Stimulated activated CD8-positive, alpha-beta memory T cell treated with anti-CD3 and anti-CD28 coated beads, Interleukin-4, amount 100 ng/mL, for 4 hours (primary cell): ENCODE measurements at places on chromosomes 13 and 19.

- no peak for DNase-seq
Observed at GRCh38 chr13:30396434-30397075, 25.7 kb upstream of the UBE2L5 start.

- no peak for DNase-seq
Observed at GRCh38 chr19:49973987-49974386, 13.0 kb upstream of the SIGLEC11 start.

GRCh38 chr19:11066326-11066725, 22.9 kb upstream of the LDLR start:
- DNase-seq: no peak

DNA sequence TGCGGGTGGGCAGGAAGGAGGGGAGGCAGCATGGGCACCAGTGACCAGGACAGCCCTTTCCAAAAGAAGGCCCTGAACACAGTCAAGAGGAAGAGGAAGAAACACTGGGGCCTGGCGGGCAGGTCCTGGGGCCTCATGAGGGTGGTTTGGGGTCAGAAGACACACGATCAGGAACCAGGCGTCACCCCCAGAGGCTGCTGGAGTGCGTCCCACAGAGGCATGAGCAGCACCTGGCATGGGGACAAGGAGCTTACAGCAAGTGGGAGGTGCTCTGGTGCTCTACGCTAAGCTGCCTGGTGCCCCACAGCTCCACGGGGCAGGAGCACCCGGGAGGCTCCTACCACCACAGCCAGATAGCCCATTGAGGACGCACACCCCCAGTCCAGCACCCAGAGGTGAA, 20.0 kb downstream of the ELL start:
- no peak for DNase-seq

DNA sequence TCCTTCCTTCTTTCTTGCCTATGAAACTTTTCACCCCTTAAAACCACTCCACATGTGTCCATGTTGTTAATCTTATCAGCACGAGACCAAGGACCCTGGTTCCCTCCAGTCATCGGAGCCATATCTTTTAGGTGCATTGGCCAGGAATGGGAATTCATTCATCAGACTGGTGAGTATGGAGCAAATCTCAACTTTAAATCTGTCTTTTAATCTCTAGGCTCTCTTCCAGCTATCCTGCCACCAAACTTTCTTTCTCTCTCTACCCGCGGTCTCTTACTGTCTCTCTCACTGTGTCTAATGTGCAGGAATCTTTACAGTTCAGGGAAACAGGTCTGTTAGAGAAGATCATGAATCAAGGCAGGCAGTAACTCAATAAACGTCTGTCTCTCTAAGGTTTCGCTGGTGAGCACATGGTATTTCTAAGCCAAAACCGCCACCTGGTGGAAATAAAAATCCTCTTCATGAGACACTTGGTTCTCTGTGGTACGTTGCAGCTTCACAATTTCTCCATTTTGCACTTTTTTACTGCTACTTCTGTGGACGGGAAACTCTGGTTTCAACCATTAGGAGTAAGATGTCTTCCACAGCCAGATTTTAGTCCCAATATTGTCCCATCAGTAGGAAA, 16.1 kb downstream of the LGALS16 start:
- DNase-seq: peak; percentile 14

DNA sequence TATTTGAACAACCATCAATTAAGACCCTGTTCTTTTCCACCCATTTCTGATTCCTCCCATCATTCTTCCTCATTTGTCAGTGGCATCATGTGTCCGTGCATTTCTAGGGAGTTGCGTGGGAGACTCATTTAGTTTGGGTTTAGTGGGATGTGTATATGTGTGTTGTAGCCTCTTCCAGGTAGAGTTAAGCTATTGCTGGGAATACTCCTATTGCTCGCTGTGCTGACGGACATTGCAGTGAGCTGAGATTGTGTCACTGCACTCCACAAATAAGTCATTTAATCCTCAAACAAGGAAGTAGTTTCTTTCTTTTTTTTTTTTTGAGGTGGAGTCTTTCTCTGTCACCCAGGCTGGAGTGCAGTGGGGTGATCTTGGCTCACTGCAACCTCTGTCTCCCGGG, 42.2 kb upstream of the RCBTB2 start:
- no peak for DNase-seq

DNA sequence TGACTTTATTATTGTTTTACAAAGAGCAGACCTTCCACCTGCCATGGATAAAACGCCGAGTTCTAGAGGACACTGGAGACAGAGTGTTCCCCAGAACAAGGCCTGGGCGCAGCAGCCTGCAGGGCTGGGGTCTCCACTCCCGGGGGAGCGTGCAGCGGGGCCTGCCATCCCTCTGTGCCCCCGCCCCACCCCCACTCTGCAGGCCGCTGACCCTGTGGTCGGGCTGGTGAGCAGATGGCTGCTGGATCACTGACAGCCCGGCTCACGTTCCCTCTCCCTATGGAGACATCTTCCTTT, 8.6 kb upstream of the PTBP1 start:
- DNase-seq: no peak

DNA sequence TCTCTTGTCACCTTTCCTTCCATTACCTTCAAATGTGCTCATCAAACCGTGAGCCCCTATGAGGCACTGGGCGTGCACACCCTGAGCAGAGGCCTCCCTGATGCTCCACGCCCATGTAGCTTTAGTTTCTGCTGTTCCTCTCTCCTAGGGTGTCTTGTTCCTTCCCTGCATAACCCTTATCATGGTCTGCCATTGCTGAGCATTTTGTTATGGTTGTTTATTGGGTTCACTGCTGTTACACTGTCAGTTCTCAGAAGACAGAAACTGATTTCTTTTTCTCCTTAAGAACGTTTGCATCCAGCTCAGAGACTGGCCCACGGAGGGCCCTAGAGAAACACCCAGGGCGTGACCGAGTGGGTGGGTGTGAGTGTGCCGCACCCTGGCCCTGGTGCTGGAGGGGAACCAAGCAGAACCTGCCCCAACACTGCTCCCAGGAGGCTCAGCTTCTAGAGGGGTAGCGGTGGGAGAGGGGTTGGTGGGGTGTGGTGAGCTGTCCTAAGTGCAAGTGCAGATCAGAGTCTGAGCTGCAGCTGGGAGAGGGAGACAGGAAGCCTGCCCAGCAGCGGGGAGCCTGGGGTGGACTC, 61.4 kb upstream of the URI1 start:
- no peak for DNase-seq

GRCh38 chr13:111158136-111158805, 43.2 kb downstream of the ARHGEF7 start:
- no peak for DNase-seq

DNA sequence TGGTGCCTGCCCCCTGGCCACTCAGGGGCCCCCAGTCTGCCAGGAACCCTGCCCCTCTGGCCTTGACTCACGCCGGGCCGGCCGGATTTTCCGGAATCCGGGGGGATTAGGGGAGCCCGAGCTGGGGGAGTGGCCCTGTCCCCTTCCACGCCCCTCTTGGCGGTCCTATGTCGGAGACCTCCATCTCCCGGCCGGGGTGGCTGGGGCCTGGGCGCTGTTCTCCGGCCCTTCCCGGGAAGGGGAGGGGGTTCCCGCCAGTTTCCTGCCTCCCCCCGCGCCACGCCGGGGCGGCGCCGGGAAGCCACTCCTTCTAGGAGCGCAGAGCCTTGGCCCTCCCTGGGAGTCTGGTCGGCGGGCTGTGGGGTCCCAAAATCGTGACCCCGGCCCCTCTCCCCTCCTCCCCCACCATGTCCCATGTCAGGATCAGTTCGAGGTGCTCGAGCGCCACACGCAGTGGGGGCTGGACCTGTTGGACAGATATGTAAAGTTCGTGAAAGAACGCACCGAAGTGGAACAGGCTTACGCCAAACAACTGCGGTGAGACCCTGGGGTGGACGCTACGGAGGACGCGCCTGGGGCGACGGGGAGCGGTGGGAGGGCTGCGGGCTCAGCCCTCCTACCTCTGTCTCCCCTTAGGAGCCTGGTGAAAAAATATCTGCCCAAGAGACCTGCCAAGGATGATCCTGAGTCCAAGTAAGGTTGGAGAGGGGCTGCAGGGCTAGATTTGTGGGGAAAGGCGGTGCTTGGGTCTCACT, 1.3 kb downstream of the TRIP10 start:
- DNase-seq: no peak

DNA sequence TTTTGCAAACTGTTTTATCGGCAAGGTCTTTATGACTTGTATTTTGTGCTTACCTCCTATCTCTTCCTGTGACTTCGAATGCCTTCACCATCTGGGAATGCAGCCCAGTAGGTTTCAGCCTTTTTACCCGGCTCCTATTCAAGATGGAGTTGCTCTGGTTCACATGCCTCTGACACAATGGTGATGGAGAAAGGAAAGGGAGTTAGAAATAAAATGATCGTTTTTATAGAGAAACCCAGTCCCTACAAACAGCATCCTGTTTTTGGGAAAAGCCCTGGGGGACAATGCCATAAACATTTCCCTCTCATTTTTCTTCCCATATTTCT, 27.5 kb upstream of the SLC46A3 start:
- no peak for DNase-seq

DNA sequence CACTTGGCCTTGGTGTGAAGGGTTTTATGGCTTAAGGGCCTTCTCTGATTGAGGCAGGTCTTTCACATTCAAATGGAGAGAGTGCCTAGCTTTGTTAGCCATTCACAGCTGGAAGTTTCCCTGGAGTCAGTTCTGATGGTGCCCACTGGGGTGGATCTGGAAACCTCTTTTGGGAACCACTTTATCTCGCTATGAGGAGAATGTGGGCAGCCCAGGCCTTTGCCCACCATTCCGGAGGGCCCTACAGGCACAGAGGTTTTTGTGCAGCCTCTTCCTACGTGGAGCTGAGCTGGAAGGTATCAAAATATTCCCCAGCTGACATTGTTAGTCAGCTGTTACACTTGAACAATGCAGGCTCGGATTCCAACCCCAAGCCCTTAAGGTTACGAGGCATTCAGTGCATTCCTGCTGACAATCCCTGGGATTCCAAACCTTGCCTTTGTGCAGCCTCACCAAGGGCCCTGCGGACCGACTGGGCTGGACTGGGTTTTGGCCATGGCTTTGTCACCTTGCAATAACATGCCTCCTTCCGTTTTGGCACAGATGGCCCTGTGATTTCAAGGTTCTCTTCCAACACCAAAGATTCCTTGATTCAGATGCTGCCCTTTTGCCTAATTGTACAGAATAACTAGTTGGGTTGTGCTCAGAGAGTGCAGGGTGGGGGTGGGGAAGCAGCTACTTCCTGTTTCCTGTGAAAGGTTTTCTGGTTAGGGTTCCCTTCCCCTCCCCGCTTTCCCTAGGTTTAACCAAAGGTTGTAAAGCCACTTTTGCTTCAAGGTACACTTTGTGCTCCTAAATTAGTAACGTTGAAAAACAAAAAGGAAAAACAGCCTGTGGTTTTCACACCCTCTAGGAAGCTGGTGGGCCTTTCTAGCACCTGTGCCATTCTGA, 27.0 kb downstream of the SAE1 start:
- no peak for DNase-seq

DNA sequence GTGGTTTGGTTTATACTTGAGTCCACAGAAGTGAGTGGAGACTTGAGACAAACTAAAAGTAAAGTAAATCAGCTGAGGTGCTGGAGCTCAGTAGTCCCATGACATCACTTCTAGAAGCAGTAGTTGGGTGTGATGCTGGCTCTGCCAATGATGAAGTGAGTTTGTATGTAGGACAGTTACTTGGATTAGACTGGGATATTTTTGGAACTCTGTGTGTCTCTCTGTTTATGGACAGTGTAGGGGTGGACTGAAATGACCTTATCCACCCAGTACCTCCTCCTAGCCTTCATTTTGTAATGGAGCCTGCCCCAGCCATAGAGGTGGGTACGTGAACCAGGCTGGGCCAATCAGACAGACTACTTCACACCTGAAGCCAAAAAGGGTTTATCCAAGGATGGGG, 52.2 kb downstream of the POLR1D start:
- no peak for DNase-seq

DNA sequence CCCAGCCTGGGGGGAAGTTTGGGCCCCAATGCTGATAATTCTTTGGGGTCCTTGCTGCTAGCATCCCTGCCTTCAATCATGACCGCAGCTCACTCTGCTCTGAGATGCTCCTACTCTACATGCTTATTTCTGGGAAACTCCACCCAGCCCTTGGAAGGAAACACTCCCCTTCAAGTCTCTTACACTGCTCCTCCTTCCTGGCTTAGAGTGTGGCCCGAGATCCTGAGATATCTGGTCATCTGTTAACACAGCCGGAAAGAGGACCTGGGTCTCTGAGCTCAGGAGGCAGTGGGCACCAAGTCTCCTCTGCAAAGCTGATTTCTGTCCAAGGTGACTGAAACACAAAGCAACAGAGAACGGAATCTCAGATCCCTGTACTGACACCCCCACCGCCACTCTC, 33.0 kb downstream of the CYP4F2 start:
- no peak for DNase-seq

DNA sequence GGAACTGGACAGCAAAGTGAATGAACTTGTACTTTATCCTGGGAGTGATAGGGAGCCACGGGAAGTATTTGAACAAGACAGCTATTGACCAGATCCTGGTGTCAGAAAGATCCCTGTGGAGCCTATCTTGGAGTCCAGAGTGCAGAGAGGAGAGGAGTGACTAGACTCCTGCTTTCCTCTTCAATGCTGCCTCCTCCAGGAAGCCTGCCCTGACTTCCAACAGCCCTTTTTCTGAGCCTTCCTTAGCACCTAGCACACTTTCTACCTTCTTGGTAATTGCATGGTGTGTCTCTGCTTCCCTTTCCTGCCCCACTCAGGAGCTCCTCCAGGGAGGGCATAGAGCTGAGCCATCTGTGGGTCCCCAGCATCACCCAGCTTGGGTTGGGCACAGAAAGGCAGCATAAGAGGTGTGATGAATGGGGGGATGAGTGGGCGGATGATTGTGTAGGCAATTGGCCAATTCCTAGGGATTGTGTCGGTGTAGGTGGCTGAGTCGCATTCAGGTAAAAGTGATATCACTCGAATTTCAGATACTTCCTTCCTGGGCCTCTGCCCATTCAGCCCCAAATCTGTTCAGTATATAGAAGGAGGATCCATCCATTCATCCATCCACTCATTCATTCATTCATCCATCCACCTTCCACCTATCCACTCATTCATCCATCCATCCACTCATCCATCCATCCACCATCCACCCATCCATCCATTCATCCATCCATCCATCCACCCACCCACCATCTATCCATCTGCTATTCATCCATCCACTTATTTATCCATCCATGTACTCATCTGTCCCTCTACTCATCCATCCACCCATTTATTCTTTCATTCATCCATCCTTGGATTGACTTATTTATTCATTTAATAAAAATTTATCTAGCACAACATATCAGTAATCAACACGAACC, 26.9 kb downstream of the CYP4F22 start:
- peak; percentile 17 for DNase-seq

GRCh38 chr13:109644956-109645355, 141.4 kb downstream of the IRS2 start:
- no peak for DNase-seq

DNA sequence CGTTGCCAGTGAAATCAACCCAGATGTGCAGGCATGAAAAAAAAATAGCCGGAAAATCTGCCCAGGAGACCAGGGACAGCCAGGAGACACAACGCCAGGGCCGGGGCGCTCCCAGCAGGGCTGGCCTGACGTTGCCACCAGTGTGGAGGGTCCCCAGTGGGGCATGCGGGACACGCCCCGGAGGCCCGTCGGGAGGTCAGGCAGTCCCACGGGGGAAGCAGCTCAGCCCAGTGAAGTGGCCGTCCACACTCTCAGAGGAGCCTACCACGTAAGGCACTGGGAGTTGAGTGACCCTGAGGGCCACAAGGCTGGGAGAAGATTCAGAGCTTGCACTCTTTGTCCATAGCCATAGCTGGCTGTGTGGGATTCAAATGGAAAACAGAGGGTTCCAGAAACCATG, 53.2 kb upstream of the GAS6 start:
- DNase-seq: no peak
